Amygdala (tissue), 56 donors: ENCODE measurements at places on chromosomes 13 and 19.

GRCh38 chr13:100388923-100389322, 199.7 kb downstream of the GGACT start:
- no peak for DNase-seq

GRCh38 chr19:42635233-42635539, 40.5 kb upstream of the CEACAM8 start:
- DNase-seq, result no peak

DNA sequence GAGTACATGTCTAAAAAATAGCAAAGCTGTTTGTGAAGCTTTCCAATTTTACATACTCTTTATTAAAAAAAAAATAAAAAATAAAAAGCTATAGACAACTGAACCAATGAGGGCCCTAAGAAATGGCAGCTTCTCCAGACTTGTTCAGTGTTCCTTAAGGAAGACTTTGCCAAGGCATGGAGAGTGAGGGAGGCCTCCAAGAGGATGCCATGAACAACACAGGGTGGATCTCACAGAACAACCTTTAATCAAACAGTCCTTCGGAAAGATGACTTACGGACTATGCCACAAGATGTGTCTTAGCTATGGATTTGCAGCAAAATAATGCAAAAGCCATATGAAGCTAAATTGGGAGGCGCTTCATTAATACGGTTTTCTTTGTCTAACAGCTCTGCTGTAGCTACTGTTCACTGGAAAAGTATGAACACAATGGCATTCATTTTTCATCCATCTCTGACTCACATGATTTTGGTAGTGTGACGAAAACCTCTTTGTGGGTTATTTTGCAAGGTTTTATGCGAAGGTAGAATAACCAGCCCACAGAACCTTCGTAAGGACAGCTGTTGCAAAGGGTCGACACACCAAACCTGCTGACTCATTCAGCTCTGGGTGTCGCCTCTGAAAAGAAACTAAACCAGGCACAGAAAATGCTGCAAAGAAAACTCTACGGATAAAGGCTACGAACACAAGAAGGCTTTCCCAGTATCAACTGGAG, 27.7 kb downstream of the EFNB2 start:
- DNase-seq, result no peak

DNA sequence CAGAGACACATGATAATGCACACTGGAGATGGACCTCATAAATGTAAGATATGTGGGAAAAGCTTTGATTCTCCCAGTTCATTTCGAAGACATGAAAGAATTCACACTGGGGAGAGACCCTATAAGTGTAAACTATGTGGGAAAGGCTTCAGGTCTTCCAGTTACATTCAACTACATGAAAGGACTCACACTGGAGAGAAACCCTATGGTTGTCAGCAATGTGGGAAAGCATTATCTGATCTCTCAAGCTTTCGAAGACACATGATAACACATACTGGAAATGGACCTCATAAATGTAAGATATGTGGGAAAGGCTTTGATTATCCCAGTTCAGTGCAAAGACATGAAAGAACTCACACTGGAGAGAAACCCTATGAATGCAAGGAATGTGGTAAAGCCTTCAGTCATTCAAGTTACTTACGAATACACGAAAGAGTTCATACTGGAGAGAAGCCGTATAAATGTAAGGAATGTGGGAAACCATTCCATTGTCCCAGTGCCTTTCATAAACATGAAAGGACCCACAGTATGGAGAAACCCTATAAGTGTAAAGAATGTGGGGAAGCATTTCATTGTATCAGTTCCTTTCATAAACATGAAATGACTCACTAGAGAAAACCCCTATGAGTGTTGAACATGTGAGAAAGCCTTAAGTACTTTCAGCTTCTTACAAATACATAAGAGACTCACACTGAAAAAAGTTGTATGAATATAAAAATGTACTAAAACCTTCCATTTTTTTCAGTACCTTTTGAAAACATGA, 14.7 kb downstream of the ZNF441 start:
- DNase-seq, result no peak

GRCh38 chr19:3955688-3956087, 15.2 kb downstream of the DAPK3 start:
- DNase-seq, result no peak

- DNase-seq, result no peak
Measured at GRCh38 chr13:23570921-23571315, 706 bp downstream of the TNFRSF19 start.

GRCh38 chr19:32253683-32254508, 91.5 kb upstream of the ZNF507 start:
- DNase-seq, result no peak

GRCh38 chr19:46394402-46394797, 19.0 kb downstream of the CCDC8 start:
- no peak for DNase-seq

DNA sequence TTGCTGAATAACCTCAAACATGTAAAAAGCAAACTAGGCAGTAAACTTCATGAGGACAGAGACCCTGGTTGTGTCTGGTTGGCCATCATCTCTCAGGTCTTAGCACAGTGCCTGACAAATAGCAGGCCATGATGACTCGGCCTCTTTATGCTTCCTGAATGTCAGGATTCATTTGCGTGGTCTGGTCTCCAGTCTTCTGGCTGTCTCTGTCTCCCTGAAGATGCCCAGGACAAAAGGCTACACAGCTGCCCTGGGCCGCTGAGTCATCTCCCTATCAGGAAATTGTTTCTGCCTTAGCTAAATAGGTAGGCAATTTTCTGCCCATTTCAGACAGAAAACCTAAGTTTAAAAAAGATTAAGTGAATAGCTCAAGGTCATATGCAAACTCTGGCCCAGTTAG, 84.1 kb upstream of the FNDC3A start:
- no peak for DNase-seq

GRCh38 chr19:33414667-33415605, 41.4 kb downstream of the CEBPG start:
- DNase-seq, result no peak

DNA sequence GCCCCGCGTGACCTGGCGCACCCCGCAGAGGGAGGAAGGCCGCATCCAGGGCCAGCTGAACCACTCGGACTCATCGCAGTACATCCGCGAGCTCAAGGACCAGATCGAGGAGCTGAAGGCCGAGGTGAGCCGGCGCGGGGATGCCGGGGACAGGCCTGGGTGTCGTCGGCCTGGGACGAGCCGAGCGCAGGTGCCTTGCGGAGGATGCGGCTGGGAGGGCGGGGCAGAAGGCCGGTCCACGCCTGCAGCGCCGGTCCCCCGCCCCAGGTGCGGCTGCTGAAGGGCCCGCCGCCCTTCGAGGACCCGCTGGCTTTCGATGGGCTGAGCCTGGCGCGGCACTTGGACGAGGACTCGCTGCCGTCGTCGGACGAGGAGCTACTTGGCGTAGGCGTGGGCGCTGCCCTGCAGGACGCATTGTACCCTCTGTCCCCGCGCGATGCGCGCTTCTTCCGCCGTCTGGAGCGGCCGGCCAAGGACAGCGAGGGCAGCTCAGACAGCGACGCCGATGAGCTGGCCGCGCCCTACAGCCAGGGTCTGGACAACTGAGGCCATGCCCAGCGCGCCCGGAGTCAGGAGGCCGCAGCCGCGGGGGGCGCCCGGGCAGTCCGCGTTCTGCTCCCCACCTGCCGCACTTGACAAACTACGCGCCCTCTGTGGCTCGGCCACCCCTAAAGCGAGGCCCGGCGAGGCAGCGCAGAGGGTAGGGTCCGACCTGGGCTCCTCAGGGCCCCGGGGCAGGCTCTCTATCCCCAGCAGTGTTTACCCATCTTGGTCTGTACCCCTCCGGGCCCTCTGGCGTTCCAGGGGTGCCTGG, 10.8 kb downstream of the PRR36 start:
- no peak for DNase-seq

- no peak for DNase-seq
Measured at GRCh38 chr13:42363941-42364612, 92.1 kb downstream of the AKAP11 start.

DNA sequence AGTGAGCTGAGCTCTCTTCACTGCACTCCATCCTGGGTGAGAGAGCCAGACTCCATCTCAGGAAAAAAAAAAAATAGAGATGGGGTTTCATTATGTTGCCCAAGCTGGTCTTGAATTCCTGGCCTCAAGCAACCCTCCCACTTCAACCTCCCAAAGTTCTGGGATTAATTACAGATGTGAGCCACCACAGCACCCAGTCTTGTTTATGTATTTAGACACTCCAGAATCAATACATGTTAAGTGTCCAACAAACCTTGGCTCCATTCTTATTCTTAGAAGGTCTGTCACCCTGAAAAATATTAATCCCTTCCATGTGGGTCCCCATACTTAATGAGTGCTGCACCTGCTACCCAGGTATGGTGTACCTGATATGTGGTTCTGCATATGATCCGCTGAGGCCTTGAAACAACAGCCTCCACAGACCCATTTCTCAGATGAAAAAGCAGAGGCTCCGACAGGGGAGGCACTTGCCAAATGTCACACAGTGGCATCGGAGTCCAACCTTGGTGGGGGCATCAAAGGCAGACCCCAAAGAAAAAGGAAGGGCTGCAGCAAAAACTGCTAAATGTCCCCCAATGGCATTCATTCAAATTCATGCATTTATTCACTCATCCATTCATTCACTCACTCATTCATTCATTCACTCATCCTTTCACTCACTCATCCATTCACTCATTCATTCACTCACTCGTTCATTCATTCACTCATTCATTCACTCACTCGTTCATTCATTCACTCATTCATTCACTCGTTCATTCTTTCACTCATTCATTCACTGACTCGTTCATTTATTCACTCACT, 16.7 kb downstream of the TICAM1 start:
- DNase-seq, result no peak

- no peak for DNase-seq
Measured at GRCh38 chr13:110600261-110600819, 15.0 kb upstream of the NAXD start.

DNA sequence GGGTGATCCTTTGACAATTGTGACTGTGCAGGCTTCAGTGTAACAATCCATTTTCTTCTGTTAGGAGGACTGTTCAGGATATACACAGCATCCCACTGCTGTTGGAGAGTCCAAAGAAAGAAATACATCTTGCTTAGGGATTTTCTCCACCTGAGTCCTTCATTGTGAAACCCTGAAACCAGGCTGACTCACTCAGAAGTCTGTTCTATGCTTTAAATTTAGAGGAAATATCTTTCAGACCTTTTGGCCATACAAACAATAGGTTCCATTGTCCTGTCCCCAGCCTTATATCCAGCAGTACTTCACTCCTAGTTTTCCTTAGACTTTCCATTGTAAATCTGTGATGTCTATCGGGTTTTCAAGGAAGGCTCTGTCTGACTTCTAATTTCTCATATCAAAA, 379.1 kb downstream of the SUCLA2 start:
- DNase-seq, result no peak

GRCh38 chr19:45164577-45165335, 4.0 kb upstream of the NKPD1 start:
- no peak for DNase-seq

- no peak for DNase-seq
Measured at GRCh38 chr19:8698433-8699063, at the start of gene ACTL9. Gene ACTL9, minus strand, starts transcription at chr19:8698795. Its CDS starts 94 bp downstream, at chr19:8698701.

DNA sequence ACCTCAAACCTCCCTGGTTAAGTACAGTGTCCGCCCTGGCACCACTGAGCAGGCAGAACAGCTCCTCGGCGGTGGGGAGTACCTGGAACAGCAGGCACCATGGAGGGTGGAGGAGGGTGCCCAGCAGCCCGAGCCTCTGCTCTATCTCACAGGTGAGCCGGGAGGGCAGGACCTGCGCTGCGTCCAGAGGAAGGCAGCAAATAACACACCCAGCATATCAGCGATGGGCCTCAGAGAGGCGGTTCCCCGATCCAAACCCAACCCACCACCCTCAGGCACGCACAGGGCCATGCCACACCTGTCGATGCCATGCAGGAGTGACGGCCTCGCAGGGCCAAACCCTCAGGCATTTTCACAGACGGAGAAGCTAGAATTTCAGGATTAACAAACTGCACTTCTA, 11.8 kb downstream of the PEPD start:
- no peak for DNase-seq

DNA sequence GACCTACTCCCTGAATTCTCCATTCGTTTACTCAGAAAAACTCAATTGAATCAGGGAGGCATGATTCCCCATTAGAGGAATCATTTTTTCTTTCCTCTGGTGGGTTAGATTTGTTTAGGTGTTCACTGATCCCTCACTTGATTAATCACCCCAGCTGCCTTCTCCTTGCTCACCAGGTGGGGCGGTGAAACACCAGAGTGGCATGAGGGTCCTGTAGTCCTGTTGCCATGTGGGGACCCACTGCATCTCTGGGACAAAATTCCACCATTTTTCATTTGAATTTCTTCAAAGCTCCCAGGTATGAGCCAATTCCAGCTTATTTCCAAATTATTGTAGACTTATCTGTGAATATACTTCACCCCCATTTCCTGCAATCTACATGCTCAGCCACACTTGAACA, 462.7 kb upstream of the ZNF507 start:
- DNase-seq, result no peak

GRCh38 chr19:49413348-49413747, 9.9 kb downstream of the PTH2 start:
- no peak for DNase-seq

DNA sequence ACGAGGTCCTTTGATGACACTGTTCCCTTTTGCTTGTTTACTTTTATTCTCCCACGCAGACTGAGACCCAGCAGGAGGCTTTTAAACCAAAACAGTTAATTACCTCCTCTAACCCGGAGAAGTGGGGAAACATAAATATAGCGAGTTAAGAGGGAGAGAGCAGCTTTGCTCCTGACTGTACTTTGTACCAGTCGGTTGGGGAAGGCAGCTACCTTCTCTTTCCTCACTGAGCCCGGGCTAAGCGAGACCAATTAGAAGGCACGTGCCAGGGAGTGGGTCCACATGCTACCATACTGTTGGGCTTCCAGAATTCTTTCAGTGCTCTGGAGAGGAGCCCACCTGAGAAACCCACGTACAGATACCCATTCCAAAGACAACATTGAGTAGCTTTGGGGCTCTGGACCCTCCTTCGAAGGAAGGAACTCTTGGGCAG, 124.2 kb downstream of the ZIC5 start:
- no peak for DNase-seq

- DNase-seq, result no peak
Measured at GRCh38 chr13:78045916-78046315, 127.3 kb upstream of the EDNRB start.

DNA sequence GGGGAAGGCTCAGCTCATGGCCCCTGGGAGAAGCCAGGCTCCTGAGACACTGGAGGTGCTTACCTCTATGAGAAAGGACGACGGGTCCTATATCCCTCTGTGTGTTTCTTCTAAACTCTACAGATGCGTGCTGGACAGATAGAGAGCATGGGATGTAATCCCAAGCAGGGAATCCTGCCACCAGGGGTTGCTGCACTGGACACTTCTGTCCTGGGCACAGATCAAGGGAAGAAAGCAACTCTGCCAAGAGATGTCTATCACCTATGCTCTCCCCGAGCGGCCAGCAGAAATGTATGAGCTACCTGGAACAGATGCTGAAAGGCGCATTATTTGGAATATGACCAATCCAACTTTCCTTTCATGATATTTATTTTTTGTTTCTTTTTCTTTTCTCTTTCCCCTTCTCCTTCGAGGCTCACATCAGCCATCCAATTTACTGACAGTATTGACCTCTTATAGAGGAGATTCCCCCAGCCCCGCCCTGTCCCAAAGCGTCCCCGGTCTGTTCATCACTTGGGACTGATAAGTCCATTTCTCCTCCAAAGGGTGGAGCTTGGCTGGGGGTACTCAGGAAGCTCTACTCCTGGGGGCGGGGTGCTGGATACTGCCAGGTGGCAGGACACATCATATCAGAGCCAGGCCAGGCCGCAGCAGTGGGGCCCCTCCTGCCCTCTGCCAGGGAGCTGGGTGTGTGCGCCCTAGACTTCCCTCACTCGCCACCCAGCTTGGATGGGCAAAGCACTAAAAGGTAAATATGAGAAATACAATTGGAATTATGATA, 34.2 kb downstream of the TSHZ3 start:
- no peak for DNase-seq

- DNase-seq, result no peak
Measured at GRCh38 chr19:49705919-49706318, 15.0 kb downstream of the CPT1C start.
